ENCODE measurements at places on chromosomes 12 and 14.

DNA sequence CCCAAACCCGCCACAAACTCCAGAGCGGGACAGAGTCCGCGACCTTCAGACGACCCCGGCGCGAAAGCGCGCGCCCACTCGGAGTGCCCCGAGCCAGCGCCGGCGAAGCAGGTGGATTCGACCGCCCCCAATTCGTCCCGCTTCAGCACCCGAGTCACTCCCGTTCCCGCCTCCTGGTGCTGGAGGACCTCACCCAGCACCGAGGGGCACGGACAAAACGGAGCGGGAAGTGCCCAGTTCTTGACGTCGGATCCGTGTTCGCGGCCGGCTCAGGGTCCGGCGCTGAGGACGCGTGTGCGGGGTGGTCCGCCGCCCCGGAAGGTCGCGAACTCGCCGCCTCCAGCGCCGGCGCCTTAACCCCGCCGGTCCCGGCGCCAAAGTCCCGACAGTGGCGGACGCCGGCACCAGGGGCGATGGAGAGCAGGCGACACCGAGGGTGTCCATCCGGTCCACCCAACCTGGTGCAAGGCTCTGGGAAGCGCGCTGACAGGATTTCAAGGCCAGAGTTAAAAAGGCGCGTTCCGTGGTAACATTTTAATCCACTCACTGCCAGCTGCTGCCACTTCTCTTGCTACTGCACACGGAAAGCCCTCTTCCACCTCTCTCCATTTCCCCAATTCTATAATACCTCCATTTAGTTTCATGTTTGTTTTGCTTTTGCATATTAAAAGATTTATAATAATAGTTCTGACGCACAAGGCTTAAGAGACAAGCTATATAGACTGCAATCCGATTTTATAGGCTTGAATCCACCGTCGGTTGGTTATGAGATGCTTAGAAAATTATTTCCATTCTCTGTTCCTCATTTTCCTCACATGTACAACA is 240.0 kb upstream of the CPNE8 start:
- peak; percentile 56 for DNase-seq

GRCh38 chr12:121366063-121366459 is 13.8 kb upstream of the ANAPC5 start:
- no peak for DNase-seq

- DNase-seq, result peak; percentile 59
Observed at GRCh38 chr14:104206281-104206904, 68.0 kb downstream of the KIF26A start.

- no peak for DNase-seq
Observed at GRCh38 chr12:113216027-113216426, 5.2 kb upstream of the TPCN1 start.

- DNase-seq, result no peak
Observed at GRCh38 chr12:112577473-112578329, 159.0 kb downstream of the PTPN11 start.

GRCh38 chr14:24847568-24848095 is 202.3 kb downstream of the STXBP6 start:
- DNase-seq, result no peak

GRCh38 chr14:43872222-43872621 is 634.9 kb downstream of the FSCB start:
- no peak for DNase-seq

DNA sequence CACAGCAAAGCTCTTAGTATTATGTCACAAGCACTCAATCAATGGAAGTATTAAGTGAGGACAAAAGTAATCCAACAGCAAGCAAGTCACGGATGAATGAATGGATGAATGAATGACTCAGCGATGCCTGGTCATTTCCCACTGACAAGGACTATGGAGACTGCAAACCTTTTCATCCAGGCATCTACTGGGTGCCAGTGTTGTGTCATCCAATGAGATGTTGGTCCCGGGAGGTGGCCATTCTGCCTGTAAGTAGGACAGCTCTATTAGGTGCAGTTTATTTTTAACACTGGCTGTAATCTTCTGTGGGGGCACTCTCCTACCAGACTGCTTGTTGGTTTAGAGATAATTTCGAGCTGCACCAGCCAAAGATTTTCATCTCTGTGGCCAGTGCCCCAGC is 39.4 kb downstream of the STAB2 start:
- DNase-seq, result peak; percentile 23

GRCh38 chr14:94921456-94921855 is 151.5 kb upstream of the GSC start:
- no peak for DNase-seq

GRCh38 chr12:100733817-100734593 is 60.6 kb upstream of the ANO4 start:
- peak; percentile 54 for DNase-seq

DNA sequence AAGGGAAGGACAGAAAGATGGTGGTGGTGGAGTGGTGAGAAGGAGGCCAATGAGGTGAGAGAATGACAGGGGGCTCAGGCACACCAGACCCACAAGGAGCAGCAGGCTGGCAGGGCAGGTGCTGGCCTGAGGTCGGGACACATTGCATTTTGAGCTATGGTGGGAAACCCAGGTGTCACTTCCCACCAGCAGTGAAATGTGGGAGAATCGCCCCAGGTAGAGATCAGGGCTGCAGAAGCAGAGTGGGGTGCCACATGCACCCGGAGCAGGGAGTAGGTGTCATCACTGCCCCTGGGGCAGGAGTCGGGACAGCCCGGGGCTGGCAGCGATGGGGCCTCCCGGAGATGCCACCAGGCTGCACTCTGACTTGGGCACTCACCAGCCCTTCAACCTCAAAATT is 315.8 kb downstream of the BCL11B start:
- no peak for DNase-seq

- DNase-seq, result no peak
Observed at GRCh38 chr12:19688532-19688931, 249.2 kb downstream of the AEBP2 start.

DNA sequence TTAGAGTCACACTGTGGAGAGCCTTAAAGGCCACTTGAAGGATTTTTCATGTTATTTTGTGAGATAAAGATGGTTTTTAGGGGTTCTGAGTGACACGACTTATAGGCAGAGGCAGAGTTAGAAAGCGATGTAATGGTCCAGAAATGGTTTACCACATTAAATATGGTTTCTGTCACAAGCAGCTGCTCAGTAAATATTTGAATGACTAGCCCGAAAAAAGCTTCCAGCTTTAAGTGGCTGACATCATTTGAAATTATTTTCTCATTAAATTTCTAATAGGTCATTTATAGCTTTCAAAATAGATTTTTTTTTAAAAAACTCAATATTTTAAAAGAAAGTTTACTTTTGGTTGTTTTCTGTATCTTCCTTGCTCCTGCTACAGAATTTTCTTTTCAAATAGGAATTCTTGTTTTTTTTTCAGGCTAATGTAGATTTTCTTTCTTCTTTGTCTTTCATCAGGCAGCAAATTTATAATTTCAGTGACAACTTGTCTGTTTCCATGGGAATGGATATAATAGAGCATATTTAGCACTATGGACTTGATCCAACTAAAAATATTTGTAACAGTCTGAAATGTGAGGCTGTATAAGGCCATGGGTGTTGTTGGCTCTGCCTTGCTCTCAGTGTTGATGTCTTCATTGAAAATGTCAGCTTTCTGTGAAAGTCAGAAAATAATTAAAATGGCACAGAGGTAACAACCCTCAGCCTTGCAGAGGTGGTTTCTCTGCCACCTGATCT is 700.0 kb downstream of the TMTC2 start:
- DNase-seq, result no peak

DNA sequence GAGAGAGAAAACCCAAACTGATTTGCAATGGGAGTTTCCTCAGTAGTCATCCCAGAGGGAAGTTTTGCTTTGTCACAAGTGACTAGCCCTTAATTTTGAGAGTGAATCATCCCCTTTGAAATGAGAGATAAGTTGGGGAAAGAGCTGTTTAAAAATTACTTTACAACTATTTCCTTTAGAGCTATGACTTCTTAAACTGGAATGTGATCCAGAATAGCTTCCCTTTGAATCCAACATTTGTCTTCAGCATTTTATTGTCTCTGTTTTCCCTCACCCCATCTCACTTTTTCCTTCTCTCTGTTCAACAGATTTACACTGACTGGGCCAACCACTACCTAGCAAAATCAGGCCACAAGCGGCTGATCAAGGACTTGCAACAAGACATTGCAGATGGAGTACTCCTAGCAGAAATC is 109.3 kb downstream of the NAV3 start:
- DNase-seq, result peak; percentile 71

GRCh38 chr12:109597795-109598427 is 24.3 kb downstream of the MVK start:
- DNase-seq, result peak; percentile 91

DNA sequence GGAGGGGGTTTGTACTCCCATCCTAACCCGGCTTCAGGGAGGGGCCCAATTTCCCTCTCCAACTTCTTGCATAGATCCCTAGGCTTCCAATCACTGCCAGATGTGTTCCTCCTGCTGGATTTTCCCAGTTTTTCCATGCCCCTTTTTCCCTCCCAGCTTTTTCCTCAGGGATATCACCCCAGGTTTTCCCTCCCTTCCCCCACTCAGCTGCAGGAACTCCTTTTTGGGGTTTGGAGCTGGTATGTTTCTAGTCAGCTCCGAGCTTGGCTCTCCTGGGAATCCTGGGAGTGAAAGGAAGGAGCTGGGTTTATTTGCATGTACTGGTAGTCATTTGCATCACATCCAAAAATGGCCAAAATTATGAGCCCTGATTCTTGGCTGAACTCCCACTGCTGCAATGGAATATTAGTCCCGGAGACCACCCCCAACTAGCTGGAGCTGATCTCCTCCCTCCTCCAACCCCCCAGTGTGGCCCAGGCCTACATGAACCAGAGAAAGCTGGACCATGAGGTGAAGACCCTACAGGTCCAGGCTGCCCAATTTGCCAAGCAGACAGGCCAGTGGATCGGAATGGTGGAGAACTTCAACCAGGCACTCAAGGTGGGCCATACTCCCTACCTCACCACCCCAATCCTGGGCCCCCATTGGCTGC is 1.4 kb upstream of the RDH5 start:
- no peak for DNase-seq

- no peak for DNase-seq
Observed at GRCh38 chr14:64053694-64054669, 201.2 kb downstream of the SYNE2 start.

DNA sequence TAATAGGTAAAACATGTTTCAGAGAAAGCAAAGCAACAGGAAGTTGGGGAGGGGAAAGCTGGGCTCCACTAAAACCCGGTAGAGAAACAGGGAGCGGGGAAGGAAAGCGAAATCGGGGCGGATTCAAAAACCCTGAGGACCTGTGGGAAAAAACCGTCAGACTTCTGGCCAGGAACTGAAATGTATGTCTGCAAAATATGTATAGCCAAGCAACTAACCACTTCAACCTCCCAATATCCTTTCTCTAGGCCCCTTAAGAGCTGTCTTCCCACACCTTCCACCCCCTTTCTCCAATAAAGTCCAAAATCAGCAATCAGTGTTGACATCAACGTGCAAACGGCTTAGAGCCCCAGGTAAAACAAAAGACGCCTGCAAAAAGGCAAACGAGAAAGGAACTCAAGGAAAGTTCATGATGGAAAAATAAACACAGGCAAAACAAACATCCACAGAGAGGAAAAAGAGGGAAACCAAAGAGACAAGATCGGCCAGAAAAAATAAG is 32.8 kb downstream of the SIX1 start:
- DNase-seq, result no peak

GRCh38 chr12:104544836-104545235 is 88.1 kb downstream of the CHST11 start:
- DNase-seq, result no peak

- DNase-seq, result no peak
Observed at GRCh38 chr12:87853448-87854003, 175.7 kb downstream of the C12orf50 start.

DNA sequence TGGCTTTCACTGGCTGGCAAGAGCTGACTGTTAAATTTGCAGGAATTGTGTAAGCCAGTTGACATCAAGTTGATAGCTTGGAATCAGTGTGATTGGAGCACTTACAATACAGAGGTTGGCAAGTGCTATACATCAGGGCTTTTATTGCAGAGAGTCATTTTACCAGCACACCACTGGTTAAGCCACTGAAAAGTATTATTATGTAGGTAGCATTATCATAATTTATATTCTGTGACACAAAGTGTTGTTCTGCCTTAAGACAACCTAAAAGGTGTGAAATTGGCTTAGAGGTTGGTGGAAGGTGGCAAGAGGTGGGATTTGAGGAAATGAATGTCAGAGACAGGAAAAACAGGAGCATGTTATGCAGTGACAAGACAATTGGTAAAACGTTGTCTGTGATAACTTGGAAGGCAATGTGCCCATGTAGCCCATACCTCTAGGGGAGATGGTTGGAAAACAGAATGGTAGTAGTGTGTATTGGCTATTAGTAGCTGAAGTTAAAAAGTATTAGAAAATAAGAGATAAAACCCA is 172.9 kb upstream of the PRICKLE1 start:
- DNase-seq, result no peak

DNA sequence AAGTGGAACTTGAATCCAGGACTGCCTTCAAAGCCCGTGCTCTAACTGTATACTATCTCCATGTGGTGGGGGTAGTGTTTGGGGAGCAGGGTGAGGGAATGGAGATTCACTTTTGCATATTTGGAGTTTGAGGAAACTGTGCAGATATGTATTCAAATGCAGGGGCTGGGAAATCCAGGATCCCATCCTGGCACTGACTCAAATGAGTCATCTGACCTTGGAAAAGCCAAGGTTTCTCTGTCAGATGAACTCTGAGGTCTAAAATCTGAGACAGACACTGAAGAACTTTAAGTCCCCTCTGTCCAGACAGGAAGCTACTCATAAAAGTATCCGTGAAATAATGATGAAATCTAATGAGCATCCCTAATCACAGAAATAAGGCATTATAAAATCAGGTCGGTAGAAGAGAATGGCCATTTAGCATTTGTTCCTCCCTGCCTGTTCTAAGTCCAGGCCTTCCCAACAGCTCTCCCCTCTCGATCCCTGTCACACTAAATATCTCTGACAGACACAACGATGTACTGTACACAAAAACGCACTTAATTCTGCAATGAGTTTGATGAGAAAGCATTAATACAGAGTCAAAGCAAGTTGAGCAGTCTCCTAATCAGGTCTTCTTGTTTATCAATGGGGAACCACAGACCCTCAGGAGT is 14.4 kb downstream of the NIN start:
- DNase-seq, result no peak

GRCh38 chr12:104636496-104636895 is 179.7 kb downstream of the CHST11 start:
- DNase-seq, result no peak

- peak; percentile 33 for DNase-seq
Observed at GRCh38 chr12:99957866-99958466, 26.8 kb downstream of the ANKS1B start.
